ENCODE measurements at places on chromosomes 7 and 10. TPM values are rescaled to one million over a fixed set of nuclear protein-coding genes. Genes with fewer than 3 reads are reported as not detected.

The PAX4 gene
- not detected for total RNA-seq

The MKI67 gene
- 280 TPM for total RNA-seq

The ASAH2 gene
- total RNA-seq, result 5.2 TPM

The LGI1 gene
- not detected for total RNA-seq

The GPR37 gene
- total RNA-seq, result not detected

The BLVRA gene
- 27.3 TPM for total RNA-seq

The PTF1A gene
- total RNA-seq, result not detected

The ORC5 gene
- total RNA-seq, result 20.8 TPM

DNA sequence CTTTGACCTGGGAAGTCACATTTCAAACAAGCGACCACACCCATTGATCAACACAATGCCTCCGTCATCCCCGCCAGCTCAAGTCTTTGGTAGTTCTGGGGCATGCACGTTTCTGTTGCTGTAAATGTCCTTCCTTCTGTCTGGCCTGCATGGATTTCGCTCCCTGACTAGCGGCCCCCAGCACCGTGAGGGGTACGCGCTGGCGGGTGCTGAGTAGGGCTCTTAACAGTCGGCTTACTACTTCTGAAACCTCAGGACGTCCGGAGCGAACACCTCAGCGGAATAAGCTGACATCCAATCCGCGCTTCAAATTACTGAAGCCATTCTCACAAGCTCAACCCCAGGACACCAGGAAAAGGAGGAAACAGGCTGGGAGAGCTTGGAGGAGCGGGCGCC, 505 bp downstream of the NUDCD3 start:
- no peak for DNase-seq

GRCh38 chr10:132724446-132724845, 61.5 kb downstream of the NKX6-2 start:
- no peak for DNase-seq

DNA sequence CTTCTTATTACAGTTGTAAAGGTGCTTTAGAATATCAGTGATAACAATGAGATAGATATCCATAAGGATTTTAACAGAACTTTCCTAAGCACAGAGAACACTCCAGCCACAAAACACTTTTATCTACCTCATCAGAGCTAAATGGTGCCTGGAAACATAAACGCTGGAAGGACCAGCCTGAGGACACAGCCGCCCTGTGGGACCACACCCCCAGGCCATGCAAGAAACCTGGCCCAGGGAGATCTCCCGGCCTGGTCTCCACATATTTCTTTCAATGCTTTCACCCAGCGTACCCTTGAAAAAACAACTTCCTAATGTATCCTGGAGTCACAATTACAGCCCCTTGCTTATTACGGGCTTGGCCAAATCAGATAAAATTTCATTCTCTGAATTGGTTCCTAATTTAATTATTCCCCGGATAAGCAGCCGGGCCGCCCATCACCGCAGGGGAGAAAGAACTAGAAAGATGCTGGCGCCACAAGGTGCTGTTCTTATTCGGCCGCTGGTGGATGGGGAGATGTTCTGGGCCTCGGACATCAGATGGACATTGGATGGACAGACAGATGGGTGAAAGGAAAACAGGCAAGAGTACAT, 11.8 kb downstream of the CHST15 start:
- DNase-seq, result no peak

DNA sequence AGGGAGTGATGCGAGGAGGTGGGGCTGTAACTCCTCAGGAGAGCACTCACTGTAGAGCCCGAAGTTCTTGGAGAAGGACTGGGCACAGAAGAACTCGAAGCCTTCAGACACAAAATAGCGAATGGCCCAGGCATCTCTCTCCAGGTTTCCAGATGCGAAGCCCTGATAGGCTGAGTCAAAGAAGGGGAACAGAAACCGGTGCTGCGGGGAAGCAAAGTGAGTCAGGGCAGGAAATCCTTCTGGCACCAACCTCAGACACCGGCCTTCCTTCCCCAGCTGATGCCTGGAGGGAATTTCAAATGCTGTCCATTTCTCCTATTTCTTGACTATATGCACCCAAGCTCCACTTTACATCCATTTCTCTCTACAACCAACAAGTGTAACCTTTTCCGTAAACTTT, 26.8 kb downstream of the GOT1 start:
- DNase-seq, result no peak

DNA sequence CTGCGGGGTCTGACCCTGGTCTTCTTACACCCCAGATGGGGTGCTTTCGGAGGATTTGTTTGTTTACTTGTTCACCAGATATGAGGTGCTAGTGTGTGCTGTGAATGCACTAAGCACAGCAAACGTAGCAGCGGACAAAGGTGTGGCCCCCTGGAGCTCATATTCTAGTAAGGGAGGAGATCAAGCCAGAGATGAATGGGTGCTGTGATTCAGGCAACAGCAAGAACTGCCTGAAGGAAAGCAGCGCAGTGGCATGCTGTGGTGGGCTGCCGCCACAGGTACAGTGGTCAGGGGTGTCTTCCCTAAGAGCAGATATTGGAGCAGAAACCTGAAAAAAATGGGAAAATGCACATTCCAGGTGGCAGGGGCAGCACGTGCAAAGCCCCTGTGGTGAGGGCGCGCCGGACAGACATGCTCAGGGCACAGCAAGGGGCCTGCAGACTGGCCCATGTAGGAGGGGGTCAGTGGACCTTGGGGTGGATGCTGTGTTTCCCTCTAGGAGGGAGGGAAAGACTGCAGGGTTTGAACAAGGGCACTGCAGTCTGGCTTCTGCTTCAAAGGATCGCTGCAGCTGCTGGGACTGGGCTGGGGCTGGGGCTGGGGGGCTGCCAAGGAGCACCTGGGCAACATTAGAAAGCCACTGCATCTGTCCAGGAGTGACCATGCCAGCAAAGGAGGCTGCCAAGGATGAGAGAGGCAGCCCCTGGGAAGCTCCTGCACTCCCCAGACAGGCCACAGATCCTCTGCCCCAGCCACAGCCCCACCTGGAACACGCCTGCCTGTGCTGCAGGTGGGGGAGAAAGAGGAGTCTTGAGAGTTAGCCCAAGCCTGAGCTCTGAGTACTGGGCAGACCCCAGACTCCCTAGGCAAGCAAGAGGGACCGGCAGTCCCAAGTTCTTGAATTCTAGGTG, 927 bp upstream of the DEPP1 start:
- DNase-seq, result no peak

DNA sequence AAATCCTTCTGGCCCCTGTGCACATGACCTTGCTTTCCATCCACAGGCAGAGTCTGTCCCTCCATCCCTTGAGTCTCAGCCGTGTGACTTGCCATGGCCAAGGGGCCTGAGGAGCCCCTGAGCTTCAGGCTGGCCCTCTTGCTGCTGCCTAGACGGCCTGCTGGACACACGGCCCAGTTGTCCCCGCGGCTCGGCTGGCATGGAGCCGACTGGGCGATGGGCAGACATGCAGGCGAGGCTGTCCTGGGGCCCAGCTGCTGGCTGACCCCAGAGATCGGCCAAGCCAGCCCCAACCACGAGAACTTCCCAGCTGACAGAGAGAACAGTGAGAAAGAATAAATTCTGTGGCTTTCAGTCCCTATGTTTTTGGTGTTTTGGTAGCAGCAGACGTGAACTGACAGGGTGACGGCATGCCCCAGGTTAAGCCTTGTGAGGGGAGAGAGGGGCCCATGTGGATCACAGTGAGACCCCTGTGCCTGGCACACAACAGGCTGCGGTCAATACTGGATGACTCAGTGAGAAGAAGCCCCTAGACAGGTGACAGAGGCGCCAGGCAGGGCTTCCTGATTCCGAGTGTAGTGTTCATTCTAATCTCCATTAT, 11.7 kb downstream of the PRKAG2 start:
- DNase-seq, result no peak

GRCh38 chr7:110010359-110010758, 1080.6 kb upstream of the LRRN3 start:
- no peak for DNase-seq

GRCh38 chr7:155259866-155260497, 37.7 kb upstream of the INSIG1 start:
- no peak for DNase-seq

DNA sequence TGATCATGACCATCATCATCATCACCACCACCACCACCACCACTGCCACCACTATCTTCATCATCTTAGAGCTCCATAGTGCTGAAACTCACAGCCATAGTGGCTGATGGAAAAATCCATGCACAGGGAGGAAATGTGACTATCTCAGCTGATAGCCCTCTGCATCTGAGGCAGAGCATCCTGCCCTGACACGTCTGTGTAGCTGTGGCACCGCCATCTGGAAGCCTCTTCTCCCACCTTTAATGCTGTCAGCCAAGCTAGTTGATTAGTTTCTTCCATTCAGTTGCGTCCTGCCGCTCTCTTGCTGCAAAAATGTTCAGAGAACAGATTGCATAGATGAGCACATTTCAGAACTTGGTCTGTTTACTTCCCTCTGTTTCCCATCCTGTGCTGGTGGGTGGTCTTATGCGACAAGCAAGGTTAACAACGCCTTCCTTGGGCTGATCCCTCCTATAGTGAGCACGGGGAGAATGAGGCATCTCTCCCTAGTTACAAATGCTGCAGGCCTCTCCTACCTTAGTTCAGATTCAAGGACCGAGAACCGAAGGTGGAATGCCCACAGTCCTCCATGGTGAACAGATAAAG, 478.6 kb downstream of the PLXNA4 start:
- no peak for DNase-seq

- DNase-seq, result no peak
Measured at GRCh38 chr10:128043259-128044045, 82.8 kb downstream of the MKI67 start.

GRCh38 chr7:11609096-11609670, 222.8 kb downstream of the THSD7A start:
- no peak for DNase-seq

- no peak for DNase-seq
Measured at GRCh38 chr10:118925404-118926071, 104.0 kb upstream of the NANOS1 start.

DNA sequence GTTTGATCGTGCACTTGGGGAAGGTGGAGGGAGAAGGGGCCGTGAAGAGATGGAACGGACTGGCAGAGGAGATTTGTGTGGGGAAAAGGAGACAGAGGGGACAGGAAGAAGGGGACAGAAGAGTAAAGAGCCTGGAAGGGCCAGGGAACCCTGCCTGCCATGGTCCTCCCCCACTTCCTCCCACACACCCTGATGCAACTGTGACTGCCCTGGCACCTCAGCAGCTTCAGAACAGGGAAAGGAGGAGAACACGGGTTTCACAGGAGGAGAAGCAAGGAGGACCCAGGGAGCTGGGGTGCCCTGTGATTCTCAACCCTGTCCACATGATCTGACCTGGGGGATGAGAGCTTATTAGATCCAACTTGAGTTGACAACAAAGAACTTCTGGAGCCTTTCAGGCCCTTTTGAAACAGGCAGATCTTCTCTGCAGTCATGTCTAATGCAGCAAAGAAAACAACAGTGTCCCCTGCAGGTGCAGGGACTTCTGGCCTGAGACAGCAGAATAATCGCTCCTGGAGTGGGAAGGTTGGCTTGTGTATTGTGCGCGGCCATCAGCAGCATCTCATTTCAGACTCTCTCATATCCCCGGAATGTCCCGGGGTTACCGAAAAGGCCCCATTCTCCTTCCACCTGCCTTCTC, 421.6 kb downstream of the PAXIP1 start:
- DNase-seq, result no peak

DNA sequence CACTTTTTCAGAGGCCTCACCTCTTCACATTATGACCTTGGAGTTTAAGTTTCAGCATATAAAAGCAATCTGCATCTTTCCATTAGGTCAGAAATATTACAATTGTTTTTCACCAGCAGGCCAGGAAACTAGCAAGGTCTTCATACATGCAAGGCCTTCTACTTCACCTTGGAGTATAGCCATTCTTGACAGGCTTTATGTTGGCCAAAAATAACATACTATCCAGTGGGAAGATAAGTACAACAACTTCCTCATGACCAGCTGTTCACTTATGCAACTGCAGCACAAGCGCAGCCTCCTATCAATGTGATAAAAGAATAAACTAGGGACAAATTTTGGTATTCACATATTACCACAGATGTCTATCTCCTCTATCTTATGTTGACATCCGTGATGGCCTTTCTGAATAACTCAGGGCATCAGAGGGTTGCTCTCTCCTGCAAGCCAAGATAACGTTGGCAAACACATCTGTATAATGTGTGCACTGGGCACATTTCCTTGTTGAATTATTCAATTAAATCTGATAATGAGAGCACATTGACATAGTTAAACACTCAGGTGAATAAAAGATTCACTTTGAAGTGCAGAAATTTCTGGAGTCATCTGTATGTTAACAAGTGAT, 239.8 kb downstream of the FZD1 start:
- no peak for DNase-seq

Data from activated naive CD8-positive, alpha-beta T cell treated with anti-CD3 and anti-CD28 coated beads, Interleukin-2, amount 10 ng/mL, durations not matched to agents 7 days and 5 days (primary cell).